ENCODE measurements at places on chromosomes 2 and 18.

GRCh38 chr2:174217869-174218268, 30.5 kb downstream of the OLA1 start:
- no peak for DNase-seq

DNA sequence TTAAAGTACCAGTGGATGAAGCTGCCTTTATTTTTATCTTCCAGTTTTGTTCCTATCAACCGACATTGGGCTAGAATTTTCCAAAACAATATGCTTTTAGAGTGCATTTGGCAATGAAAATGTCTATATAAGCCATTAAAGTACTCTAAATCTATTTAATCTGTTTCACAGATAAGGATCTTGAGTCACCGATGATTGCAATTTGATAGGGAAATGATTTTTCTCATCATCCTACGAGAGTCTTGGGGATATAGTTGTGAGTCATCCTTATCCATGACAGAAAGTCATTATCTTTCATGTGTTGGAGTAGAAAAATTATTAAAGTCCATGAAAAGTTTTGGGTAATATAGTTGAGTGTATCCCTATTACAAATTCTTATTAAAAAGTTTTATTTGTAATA, 26.1 kb downstream of the SLC39A10 start:
- DNase-seq: no peak

- DNase-seq: no peak
Observed at GRCh38 chr2:238023608-238024007, 37.2 kb upstream of the SCLY start.

DNA sequence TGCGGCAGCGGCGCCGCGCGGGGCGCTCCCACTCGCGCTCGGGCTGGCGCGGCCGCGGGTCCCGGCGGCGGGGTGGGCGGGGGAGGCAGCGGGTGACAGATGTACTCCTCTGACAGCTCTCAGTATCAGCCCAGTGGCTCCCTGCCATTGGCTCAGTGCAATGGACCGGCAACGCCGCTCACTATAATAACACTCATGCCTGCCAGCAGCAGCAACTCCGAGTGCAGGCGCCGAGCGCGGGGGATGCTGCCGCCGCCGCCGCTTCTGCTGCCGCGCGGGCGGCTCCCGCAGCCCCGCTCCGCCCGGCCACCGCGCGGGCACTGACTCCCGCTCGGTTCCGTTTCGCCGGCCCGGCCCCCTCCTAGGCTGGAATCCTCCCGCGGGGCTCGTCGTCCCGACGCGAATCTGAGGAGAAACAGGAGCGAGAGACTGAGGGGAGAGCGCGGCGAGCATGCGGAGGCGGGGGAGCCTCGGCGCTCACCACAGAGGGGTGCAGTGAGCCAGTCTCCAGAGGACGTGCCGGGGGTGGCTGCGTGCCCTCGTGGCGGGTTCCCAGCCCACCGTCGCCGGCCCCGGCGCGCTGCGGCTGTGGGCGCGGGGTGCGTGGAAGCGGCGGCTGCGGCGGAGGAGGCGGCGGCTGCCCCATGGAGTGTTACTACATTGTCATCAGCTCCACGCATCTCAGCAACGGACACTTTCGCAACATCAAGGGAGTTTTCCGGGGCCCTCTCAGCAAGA, at the start of gene ZNF804A:
Gene ZNF804A (plus strand): TSS at position 214 of the 738 bp plus-strand sequence. CDS start 431 bp downstream, at position 645.
- DNase-seq: no peak

- no peak for DNase-seq
Observed at GRCh38 chr2:64470766-64471295, 16.9 kb downstream of the LGALSL start.

DNA sequence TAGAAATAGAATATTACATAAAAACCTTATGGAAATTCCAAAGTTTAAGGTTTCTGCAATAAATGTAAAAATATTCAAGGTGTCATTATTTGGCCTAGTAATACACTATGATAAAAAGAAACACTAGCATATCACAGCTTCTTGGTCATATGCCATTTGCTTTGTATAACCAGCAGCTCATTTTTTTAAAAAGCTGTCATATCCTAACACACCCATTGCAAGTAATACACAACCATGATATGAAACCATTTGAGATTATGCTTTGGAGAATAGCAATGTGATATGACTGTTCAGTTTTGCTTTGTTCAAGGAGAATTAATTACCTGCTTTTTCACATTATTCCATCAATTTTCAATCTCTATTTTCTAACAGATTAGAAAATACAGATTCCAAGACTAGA, 149.0 kb downstream of the IKZF2 start:
- no peak for DNase-seq

GRCh38 chr2:232532419-232532818, 6.5 kb downstream of the CHRND start:
- DNase-seq: no peak

DNA sequence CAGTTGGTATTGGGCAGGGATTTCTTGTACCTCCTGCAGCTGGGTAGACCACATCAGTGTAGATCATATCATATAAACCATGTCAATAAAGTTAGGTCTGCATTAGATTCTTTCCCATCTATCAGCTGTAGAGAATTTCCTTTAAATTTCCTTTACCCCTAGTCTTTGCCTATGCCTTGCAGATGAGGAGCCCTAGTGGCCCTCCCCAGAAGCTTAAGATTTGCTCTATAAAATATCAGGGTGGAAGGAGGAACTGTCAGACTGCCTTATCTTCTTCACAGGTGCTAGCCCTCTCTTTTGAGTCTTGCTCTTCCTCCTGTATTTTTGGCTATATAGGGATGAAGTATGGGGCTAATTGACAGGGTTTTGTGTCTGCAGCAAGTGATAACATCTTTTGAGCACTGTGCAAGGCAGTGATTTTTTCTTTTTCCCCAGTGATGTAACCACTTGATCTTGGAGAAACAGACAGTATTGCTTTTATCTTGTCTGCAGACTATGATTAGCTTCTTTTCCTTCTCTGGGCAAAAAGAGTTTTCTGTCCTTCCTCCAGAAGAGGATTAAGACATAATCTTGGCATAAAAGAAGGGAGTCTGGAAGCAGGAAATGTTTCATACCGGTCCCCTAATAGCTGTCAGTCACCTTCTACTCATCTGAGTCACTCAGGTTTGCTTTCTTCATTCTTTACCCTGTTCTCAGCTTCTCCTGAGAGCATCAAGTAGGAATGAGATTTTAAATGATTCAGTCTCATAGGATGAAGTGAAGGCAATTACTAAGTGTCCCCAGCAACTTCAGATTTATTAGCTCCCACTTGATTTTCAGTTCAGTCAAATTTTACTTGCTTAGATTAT, 286.4 kb downstream of the CDH19 start:
- DNase-seq: no peak

DNA sequence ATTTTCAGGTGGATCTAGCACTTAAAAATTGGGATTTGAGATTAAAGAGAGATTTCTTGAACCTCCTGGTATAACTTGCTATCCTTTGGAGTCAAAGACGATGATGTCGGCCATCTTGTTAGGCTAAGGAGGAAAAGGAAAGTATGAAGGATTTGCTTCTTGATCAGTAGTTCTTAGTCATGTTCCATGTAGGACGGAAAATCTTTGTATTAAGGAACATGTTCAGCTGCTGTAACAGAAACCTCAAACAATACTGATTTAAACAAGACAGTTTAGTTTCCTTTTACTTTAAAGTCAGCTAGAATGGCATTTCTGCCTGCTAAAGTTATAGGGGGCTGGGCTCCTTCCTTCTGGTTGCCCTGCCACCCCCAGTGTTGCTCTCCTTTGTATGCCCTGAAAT, 56.4 kb upstream of the MGAT5 start:
- DNase-seq: no peak
